ENCODE measurements at places on chromosomes 2 and 18.

GRCh38 chr2:152493945-152494528 lies 159.1 kb downstream of the FMNL2 start:
- no peak for DNase-seq

GRCh38 chr2:129181433-129181832 lies 798.0 kb upstream of the RAB6C start:
- no peak for DNase-seq

DNA sequence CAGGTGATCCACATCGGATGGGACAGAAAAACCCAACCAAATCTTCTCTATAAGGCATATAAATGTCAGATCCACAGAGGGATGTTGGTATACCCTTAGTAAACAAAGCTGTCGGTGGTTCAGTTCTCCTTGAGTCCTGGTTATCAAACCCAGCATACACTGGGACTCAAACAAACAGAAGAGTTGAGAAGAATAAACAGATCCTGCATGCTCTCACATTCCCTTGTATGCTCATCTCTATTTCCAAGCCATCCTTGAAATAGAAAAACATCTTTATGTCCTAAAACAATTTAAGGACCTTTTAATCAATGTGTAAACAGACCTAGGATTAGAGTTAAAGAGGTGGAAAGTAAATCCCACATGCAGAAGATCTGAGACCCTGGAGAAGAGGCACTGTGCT lies 19.8 kb upstream of the HK2 start:
- DNase-seq = no peak

DNA sequence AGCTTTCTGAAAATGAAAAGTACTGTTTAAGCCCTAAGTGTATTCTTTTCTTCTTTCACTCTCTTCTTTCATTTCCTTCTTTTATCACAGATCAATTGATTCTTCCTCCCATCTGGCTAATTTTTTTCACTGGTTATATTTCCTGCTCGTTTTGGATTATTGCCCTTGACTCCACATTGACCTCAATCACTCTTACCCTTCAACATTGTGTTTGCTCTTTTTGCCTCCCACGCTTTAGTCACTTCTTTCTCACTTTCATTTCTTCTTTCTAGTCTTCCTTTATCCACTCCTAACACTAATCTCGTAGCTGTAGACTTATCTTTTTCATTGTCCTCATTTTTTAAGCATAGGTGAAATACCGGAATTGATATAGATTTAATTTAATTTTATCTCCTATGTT lies 320.3 kb upstream of the VRK2 start:
- DNase-seq = no peak

DNA sequence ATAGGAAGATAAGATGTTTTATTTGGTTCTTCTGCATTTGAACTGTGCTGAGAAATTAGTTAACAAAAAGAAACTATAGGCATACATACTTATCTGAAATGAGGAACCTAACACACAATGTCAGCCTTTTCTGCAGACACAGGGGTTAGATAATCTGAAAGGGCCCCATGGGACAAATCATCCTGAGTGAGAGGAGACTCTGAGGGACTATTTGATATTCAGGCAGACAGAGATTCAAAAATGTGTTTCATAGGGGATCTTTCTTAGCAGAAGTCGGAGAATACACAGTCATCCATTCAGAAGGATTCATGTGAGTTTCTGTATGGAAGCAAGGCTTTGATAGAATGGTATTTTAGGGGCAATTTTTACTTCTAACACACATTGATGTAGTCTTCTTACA lies 79.1 kb downstream of the NCKAP5 start:
- DNase-seq = no peak

DNA sequence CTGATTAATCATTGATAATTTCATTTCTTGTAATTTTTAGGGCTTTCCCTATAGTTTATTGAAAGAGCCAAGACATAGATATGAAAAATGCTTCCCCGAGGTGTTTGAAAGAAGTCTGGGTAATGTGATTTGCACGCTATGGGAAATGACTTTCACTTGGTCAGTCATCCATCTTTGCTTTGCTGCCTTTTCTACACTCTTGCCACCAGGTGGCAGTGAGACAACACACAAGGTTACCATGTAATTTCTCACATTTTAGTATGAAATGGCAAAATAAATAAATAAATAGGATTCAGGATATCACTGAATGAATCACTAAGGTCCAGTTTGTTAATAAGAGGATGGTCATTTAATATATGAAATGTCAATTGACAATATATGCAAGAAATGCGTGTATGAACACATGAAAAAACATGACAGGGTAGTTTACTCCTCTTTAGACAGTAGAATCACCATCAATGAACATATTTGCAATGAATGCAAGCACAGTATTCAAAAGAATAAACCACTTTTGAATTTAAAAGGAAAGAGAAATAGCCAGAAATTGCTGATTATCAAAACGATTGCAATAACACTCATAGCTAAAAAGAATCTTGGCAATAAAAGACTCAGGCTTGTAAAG lies 52.2 kb upstream of the KCNH7 start:
- DNase-seq = no peak

DNA sequence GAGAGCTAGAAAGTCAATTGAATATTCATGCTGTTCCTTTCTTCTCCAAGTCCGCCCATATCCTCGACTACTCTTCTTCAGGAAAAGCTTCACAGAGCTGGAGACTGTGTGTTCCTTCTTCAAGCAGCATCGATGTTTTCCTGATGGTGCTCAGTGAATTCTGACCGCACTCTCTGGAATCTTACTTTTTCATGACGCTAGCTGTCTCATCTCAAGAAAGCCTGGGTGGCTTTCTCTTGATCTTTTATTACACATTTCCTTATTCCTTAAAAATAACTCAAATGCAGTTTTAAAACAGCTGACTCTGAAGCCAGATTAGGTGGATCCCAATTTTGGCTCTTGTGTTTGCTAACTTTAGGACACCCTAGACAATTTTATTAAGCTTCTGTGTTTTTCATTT lies 1245.1 kb upstream of the LRRTM1 start:
- no peak for DNase-seq

DNA sequence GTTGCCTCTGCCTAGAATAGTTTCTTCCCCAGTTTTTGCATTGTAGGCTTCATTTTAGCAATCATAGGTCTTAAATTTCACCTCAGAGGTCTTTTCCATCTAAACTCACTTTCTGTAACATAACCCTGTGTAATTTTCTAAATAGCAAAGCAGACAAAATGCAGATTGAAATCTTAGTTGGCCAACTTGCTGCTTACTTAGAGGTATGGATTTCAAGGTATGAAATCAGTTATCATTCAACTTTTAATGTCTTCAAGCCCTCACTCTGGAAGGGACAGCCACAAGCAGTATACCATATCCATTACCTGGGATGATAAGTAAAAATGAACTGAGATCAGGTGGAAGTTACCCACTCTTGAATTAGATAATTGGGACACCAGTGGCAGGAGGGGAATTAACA lies 3.9 kb downstream of the CCDC121 start:
- DNase-seq = no peak

- DNase-seq = no peak
Measured at GRCh38 chr2:105615305-105615704, 129.4 kb upstream of the NCK2 start.

DNA sequence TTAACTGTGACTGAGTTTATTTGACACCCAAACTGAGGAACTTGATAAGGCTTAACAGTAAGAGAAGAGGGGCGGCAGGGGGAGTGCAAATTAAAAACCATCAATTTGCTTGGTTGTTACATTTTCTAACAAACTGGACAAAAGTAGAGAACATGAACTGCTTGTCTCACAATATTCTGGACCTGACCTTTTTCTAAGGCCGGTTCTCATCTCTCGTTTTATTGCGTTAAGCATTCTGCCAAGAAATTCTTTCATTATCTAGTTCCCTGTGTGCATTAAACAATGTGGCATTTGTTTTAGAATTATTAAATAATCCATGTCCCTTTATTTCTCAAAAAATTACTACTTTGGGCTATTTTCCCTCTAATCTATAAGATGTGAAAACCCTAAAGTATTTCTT lies 565.2 kb upstream of the PKDCC start:
- DNase-seq = no peak

- DNase-seq = no peak
Measured at GRCh38 chr2:43123028-43123427, 103.4 kb downstream of the ZFP36L2 start.

- DNase-seq = no peak
Measured at GRCh38 chr2:69989009-69989408, 27.6 kb upstream of the ASPRV1 start.

DNA sequence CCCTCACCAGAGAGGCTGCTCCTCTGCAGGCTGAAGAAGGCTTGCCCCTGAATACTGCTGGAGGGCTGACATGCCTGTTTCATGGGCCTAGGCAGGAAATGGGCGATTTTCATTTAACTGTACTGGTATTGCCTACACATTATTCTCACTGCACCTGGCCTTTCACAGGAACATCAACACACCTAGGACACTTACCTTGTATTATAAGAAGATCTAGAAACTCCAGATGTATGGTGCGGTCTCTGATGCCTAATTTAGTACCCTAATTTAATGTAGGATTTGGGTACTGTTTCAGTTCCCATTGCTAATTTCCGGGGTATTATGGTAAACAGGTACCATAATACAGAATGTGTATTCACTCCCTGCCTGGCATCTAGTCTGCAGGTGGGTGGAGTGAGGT lies 146.0 kb downstream of the MYO1B start:
- no peak for DNase-seq

DNA sequence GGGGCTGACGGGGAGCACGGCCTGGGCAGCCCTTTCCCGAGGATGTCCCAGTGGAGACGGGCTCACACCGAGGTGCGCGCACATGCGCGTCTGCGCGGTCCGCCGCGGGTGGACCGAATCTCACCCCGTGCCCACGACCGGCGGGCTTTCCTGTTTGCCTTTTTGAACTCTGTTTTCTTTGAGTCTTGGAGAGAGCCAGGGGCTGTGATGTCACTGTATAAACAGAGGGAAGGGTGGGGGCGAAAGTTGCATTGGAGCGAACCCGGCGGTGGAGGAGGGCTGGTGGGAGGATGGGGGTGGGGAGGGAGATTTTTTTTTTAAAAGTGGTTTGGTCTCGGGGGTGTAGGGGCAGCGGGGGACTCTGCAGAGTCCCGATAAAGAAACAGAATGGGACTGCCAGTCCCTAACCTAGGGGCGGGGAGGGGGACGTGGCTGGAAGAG lies 141.2 kb upstream of the CTAGE1 start:
- DNase-seq = no peak

- no peak for DNase-seq
Measured at GRCh38 chr2:208799397-208799796, 392.8 kb downstream of the PTH2R start.

DNA sequence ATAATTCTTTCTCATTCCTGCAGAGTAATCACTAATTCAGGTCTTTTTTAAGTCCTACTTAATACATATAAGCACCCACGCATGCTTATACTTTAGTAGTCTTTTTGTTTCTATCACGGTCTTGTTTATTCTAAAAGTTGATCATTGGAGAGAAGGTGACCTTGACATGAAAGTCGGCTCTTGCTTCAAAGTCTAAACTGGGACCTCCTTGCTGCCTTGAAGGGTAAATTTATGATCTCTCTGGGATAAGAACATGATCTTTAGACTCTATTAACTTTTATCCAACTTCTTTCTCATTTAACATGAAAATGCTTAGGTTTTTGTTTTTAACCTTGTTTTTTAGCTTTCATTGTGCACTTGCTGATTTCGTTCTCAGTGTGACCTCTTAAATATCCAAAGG lies 792.3 kb downstream of the DPP10 start:
- no peak for DNase-seq

- DNase-seq = no peak
Measured at GRCh38 chr2:173282795-173283545, 71.7 kb upstream of the CDCA7 start.

- no peak for DNase-seq
Measured at GRCh38 chr2:25207078-25207545, 38.7 kb upstream of the POMC start.

DNA sequence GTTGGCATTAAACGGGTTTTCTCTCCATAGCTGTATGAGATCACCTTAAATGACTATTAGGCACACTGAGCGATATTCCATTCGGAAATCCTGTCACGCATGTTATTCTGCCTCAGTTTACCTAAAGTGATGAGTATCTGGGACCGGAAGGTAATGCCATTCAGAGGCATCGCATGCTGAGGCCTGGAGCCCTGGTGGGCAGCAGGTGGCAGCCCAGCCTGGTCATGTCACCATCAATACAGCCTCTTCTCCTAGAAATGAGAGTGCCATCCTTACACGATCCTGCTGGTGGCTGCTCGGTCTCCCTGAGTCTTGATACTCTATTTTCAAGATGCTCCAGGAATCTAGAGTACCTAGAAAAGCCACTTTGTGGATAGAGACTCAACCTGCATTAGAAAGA lies 119.8 kb downstream of the EIPR1 start:
- DNase-seq = no peak

DNA sequence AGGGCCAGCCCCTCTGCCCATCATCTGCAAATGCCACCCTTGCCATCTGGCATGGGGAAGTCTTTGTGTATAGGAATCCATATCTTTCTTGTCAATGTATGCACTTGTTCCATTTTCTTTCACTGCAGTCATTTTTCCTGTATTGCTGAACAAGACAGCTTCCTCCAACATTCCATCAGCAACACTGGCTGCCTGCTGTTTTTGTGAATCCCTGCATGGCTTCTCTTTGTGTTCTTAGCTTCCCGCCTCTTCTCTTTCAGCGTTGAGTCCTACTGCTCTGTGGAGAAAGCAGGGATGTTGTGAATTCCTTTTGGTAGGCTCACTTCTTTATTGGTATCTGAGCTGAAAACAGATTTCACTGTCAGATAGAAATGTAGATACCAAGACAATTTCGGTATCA lies 150.0 kb downstream of the LPIN1 start:
- DNase-seq = no peak

DNA sequence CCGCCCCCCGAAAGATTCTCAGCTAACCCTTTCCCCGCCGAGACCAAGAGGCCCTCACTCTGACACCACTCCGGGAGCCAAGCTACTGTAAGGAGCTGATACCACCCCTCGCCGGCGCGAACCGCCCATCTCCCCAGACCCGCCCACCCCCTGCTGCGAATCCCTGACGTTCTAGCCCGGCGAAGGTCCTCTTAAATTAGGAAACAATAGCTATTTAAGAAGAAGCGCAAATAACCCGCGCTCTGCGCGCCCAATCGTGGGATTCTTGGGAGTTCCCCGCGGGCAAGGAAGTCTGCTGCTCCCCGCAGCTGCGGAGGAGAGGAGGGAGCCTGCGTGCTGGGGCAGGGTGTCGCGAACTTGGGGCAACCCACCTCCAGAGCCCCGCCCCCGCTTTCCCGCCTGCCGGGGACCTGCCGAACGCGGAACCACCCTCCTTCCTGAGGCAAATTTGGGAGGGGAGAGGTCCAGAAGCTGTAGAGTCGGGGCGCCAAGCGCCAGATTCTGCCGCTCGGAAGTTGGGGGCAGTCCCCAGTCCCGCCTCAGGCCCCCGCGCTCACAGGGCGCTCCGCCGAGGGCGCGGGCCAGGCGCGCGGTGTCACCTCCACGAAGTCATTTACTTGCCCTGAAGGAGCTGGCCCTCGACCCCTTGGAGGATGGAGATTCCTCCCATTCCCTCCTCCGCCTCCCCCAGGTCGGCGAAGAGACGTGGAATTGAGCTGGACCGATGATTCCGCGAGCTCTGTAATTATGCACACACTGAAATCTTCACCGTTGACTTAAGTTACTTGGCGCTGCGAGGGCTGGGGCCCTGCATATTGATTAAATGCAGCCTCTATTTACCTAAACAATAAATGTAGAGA lies 8.4 kb upstream of the SP9 start:
- no peak for DNase-seq

- DNase-seq = no peak
Measured at GRCh38 chr2:69701100-69701945, 40.6 kb upstream of the ANXA4 start.
